ENCODE measurements at places on chromosomes 6 and 20.

DNA sequence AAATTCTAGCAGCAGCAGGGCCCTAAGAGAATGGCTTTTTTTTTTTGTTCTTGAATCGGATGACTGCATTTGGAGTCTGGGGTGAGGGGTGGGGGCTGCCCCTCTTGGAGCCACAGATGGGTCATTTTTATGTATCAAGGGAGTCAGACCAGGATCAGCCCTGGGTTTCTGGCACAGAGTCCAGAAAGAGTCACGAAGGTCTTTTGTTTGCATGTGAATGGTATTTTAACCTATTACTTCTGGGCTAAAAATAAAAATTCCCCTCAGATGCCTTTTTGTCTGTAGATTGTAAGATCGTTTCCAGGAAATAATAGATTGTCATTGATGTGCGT lies 72.5 kb downstream of the PHACTR3 start:
- DNase-seq = no peak

DNA sequence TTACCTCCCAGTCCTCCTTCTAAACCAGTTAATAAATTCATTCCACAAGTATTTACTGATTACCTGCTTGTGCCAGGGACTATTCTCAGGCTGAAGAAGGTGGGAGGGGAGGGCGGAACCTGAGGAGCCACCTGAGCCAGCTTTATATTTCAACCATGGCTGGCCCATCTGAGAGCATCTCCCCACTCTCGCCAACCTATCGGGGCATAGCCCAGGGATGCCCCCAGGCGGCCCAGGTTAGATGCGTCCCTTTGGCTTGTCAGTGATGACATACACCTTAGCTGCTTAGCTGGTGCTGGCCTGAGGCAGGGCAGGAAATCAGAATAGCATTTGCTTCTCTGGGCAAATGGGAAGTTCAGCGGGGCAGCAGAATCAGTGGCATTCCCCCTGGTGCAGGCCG lies 4.9 kb upstream of the AAR2 start:
- DNase-seq = no peak

DNA sequence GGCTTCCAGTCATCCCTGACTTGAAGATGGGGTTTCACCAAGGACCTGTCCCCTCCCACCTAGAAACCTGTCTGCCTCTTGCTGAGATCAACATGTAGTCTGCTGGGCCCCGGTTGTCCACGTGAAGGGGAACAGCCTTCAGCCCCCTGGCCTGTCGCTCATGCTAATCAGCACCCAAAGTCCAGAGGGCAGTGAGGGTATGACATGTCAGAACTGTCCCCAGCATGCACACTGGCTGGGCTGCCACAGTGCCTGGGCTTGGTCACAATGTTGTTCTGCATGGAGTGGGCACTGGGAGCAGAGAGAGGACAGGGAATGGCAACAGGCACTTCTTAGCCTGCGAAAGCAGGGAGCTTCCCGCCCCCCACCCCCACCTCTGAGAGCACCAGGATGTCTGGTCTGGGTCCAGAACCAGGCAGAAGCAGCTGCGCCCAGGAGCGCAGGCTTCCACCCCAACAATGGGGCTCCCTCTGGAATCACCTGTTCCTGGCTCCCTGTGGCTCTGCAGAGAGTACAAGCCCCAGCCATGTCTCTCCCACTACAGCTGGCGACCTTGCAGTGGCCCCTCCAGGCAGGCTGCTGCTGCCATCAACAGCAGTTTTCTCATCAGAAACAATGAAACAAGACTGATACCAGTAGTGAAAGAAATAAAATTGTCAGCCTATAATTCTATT lies 182.7 kb downstream of the KHDRBS2 start:
- DNase-seq = no peak

DNA sequence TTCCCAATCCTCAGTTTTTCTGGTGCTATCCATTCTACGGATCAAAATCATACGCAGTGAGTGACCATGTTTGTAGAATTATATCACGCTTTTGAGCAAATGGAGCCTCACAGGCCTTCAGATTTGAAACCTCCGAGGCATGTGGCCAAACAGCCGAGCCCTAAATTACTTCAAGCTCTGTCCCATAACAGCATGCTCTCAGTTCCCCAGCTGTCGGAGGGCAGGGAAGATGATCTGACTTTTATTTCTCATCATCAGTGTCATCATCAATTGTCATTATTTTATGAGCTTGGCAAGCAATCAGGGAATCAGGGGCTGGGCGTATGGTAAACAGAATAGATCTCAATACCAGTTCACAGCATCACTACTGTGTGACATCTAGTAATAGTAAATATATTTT lies 73.2 kb downstream of the PSMG4 start:
- no peak for DNase-seq

DNA sequence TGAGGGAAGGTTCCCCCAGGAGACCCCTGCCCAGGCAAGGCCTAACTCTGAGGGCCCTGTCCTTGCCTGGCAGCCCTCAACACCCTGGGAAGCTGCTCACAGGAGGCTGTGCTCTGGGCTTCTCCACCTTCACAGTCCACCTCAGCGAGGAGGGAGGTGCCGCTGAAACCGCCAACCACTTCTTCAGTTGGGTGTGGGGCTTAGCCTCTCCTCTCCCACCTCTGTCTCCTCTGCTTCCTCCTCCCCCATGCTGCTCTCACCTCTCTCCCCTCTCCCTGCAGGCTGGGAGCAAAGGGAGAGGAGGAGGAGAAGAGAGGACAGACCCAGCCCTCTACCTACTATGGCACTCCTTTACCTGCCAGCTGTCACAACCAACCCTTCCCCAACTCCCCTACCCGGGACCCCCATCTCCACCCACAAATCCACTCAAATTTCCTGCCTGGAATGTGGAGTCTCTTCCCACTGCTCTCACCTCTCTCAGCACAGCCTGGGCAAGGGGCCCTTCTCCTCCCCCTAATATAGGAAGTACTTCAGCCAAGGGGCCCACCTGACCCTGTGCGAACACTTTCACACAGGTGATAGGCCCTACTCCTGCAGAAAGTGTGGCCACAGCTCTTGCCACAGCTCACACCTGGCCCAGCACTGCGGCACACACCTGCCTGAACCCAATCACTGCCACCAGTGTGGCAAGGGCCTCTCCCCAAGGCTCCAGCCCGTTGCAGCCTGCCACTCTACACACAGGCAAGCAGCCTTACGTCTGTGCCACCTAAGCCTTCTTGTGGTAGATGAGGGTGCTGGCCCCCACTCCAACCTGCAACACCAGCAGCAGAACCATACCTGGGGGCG lies 7.2 kb downstream of the RING1 start:
- DNase-seq = no peak

GRCh38 chr20:21677781-21678180 lies 27.7 kb upstream of the PAX1 start:
- DNase-seq = no peak
